ENCODE measurements at places on chromosomes 6 and 20.

DNA sequence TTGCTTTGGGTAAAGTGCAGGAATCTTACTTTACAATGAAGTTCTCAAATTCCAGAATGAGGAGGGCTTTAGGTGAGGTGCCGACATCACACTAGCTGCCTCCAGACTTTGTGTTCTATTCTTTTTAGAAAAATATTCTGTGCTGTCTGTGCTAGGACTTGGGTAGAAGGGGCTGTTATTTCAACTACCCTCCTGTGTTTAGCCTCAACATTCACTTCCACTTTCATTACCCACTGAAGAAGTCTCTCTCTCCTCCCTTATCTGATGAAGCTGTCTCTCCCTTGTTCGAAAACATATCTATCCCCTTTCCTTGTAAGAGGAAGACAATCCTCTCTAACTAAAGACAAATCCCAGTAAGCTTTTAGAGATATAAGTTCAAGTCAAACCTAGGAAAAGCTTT, 25.0 kb upstream of the BRPF3 start:
- no peak for DNase-seq

DNA sequence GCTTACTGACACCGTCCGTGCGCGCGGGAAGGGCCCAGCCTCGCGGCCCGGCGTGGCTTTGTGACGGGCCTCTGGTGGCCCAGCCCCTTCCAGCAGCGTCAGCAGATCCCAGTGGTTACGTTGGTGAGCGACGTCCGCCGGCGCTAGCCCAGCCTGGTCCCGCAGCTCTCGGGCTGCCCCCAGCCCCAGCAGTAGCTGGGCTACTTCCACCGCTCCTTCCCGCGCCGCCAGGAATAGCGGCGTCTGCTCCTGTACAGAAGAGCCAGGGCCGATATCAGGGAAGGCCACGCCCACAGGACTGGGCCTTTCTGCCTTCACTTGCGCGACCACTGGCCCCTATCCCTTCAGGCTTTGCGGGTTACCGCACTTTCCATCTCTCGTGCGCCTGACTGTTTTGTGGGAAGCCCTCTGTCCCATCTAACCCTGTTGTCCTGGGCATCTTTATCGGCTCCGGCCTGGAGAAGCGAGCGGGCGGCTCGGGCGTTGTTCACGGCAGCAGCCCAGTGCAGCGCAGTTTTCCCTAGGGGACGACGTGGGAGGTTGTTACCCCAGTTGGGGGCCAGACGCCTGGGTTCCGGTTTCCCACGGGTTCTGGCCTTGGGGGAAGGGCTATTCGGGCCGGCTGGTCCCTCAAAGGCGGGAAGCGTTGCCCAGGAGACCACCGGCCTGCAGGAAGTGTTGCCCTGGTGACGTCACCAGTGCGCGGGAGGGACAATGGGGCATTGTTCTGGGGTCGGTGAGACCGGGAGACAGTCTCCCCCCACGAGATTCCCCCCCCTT, 3.6 kb upstream of the GPSM3 start:
- DNase-seq = no peak

DNA sequence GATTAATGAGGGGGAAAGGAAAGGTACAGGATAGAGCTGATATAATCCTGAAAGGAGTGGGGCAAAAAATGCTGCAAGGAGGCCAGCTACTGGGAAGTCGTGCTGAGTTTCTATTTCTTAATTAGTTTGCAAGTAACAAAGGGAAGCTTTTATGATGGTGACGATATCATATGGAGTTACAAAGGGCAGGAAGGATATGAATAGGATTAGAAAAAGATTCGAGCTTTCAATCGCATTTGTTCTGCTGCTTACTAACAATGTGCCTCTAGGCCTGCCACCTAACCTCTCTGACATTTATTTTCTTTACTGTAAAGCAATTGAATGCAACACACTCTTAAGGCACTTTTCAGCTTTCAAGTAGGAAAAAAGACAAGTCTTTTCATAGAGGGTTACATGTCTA, 219.2 kb downstream of the CLVS2 start:
- no peak for DNase-seq

GRCh38 chr6:43496370-43497128, 13.6 kb downstream of the LRRC73 start:
- DNase-seq = no peak

DNA sequence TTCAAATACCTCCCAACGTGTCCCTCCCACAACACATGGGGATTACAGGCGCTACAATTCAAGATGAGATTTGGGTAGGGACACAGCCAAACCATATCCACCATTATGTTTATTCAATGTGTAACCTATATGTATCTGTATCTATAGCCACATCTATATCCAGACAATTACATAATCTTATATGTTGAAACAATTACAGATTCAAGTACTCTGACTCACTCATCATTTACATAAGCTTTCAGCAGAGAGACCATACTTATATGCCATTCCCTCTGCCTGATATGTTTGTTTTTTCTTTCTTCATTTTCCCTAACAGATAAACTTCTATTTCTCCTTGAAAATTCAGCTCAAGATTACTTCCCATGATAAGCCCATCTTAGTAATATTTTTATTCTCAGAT, 163.6 kb downstream of the LAMA2 start:
- no peak for DNase-seq

GRCh38 chr6:28589234-28589956, 63.7 kb downstream of the GPX5 start:
- no peak for DNase-seq
